ENCODE measurements at places on chromosomes 6 and 20.

GRCh38 chr6:92460133-92460532, 959.2 kb downstream of the EPHA7 start:
- no peak for DNase-seq

GRCh38 chr6:26271668-26272024, 93.4 kb upstream of the BTN3A2 start:
- no peak for DNase-seq

- no peak for DNase-seq
Observed at GRCh38 chr6:24738741-24739140, 19.8 kb upstream of the C6orf62 start.

GRCh38 chr6:16769131-16769985, 8.1 kb upstream of the ATXN1 start:
- DNase-seq = peak; percentile 32

- no peak for DNase-seq
Observed at GRCh38 chr20:16714242-16714641, 15.6 kb upstream of the SNRPB2 start.

DNA sequence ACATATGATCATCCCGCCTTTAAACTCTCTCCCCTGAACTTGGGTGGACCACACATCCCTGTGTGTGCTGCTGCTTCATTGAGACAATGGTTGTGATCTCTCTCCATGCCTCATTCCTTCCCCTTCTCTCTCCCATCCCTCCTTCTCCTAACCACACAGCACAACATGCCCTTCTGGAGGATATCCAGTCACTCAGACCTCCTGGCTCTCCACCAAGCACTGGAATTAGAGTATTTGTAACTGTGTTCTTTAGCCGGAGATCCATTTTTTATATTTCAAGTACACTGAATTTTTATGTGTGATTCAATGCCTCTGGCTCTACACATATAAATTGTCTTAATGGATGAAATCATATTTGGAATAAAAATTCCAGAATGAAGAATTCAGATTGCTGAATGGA, 287.4 kb downstream of the EYA4 start:
- no peak for DNase-seq

DNA sequence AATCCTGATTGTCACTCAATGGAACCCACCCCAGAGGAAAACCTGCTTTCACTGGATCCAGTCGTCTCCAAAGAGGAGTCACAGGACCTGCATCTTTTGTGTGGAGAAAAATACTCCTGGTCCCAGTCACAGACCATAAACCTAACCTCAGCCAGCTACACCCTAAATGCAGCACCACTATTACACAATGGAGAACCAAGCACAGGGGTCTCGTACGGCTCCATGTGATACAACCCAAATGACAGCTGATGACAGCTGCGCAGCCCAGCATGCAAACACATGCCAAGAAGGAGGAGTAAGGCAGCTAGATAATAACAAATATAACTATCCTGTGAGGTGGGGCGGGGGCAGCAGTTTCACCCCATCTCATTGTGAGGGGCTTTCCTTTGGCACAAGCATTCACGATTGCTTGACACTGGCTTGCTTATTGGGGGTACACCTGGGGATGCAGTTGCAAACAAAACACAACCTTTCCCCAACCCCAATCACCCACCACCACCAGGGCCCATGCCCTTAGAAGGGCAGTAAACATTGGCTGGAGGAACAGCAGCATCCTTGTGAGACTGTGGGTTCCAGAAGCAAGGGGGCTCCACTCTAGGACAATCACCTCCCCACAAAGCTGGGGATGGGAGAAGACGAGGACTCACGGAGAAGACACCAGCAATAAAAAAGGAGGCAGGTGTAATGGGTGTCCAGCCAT, 51.5 kb downstream of the TRERF1 start:
- no peak for DNase-seq

- no peak for DNase-seq
Observed at GRCh38 chr6:149859368-149859767, 4.8 kb downstream of the LRP11 start.

- no peak for DNase-seq
Observed at GRCh38 chr20:63433351-63433750, 39.1 kb downstream of the KCNQ2 start.

Measured in stimulated activated effector memory CD8-positive, alpha-beta T cell treated with anti-CD3 and anti-CD28 coated beads, Interleukin-12 subunit alpha, Interleukin-12 subunit beta, amount 100 ng/mL, for 72 hours (primary cell).